ENCODE measurements at places on chromosomes 11 and 22.
A peak's percentile ranks its signal among the peaks of the same experiment; 100 is the strongest.

DNA sequence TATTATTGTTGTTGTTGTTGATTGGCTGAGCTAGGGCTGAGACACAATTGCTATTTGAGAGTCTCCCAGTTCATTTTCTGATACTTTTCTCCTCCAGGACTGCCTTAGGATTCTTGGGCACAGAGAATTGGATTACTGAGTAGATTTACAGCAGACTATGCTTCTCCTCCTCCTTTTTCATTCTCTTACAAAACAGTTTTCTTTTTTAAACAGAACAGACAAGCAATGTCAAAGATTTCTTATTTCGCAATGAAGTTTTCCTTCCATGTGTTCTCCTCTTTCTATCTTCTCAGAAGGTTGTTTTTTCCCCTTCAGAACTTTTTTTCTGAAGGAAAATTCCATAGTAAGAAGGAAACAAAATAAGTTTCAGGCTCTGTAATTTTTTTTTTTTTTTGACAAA, 19.8 kb upstream of the TIMP3 start:
- no peak for DNase-seq

- DNase-seq, result no peak
These were observed 101.0 kb downstream of the GGTLC2 start for GRCh38 chr22:22745225-22746060.

GRCh38 chr22:47663615-47664605, 901.5 kb downstream of the TBC1D22A start:
- DNase-seq, result no peak

DNA sequence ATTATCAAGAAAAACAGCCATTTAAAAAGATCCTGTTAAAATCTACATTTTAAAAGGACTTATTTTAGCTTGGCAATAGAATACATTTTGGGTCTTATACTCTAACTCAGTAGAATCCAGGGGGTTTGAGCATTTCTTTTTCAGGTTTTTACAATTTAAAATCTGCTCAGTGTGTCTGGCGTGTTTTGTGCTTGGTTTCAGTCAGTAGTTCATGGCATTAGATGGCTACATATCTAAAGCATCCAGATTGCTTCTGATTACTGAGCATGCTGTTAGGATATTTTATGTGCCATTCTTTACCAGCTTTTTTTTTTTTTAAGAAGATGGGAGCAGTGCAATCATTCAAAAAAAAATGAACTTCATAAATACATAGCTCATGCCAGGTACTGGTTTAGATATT, 566.1 kb upstream of the LARGE1 start:
- no peak for DNase-seq

GRCh38 chr11:133228471-133229329, 303.6 kb downstream of the OPCML start:
- no peak for DNase-seq

DNA sequence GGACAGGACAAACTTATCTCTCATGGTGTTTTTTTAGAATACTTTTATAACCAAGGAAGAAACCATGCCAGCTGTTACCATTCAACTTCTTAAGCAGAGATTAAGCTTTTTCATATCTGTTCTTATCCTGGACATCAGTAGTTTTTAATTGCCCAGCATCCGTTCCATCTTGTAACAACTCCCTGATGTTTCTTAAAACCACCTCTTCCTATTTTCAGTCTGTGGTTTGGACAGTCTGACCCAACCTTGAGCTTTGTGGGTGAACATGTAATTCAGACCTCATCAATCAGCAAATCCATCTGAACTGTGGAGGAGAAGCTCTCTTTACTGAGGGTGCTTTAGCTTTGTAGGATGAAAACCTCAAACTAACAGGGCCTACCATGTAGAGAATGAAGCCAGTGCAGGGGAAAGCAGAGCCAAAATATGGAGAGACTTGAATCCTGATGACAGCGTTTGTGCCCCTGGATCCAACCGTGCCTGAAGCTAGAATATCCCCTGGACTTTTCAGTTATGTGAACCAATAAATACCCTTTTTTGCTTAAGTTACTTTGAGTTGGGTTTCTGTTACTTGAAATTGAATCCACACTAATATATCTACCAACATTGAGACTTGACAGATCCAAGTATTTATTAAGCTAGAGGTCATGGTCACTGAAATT, 9.4 kb downstream of the TUG1 start:
- DNase-seq, result no peak

DNA sequence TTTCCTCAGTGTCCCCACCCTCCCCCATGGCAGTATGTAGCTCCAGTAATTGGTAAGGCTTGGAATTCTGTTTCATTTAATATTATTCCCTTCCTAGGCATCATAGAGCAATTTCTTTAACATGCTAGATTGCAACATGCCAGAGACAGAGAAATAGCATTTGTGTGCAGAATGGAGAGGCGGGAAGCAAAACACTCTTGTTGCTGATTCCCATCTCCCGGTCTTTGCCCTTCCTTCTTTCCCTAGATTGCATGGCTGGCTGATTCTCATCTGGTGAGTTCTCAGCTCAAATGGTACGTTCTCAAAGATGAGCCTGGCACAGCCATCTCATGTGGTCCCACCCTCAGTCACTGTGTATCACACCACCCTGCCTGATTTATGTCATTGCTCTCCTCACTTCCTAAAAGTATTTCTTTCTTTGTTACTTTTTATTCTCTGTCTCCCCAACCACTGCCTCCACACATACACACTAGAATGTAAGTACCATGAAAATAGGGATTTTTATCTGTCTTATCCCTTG, 66.9 kb downstream of the ARFGAP2 start:
- no peak for DNase-seq

DNA sequence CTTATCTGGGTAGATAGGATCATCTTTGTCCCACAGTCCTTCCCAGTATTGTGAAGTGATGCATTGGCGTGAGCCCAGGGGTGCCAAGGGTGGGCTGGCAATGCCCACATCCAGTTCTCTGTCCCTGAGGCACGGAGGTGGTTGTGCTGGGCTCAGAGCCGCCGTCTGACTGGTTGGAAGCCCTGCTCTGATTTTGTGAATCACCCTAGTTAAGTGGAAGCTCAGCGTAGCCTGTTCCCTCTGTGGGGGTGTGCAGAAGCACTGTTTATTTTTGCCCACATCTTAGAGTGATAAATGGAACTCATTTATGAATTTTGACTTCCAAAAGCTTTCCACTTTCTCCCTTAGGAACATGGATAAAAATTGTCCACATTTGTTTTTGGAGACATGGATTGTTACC, 13.6 kb downstream of the BCR start:
- DNase-seq, result no peak

DNA sequence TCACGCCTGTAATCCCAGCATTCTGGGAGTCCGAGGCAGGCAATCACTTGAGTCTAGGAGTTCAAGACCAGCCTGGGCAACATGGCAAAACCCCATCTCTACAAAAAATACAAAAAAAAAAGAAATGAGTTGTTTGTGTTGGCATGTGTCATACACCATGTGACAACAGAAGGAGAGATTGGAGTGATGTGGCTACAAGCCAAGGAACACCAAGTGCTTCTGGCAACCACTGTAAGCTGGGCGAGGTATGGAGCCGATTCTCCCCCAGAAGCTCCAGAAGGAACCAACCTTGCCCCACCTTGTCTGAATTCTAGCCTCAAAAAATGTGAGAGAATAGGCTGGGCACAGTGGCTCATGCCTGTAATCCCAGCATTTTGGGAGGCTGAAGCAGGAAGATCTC, 39.1 kb upstream of the SLC35C1 start:
- no peak for DNase-seq

DNA sequence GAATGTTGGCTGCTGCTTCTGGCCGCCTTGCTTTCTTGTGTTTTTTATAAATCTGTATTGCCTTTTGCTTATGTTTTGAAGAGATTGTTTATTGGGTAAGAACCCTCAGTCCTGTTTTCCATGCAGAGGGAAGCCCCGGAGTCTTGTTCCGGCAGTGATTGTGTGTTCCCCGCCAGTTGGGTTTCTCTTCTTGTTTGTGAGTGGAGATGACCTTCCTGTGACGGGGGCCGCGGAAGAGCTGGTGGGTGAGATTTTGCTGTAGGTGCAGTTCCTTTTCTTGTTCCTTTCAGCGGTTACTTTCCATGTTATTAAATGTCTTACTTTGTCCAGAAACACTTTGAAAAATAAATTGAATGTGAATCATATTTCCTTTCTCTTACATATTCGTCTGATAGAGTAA, 8.3 kb downstream of the TBC1D22A start:
- no peak for DNase-seq

DNA sequence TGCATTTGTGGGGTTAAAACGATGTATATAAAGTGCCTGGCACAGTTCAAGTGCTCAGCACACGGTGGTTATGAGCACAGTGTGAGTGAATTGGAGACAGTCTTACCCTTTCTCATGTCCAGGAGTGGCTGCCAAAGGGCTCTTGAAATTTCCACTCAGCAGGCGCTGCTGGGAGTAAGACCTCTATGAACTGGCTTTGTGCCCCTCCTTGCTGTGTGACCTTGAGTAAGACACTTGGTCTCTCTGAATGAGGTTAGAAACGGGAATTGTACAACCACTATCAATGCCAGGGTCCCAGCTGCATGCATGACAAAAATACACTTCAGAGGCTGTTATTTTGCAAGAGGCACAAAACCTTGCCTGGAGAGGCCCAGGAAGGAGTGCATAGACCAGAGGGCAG, 86.6 kb downstream of the TSPAN18 start:
- no peak for DNase-seq

GRCh38 chr22:38872831-38873248, 824 bp upstream of the CBX6 start:
- no peak for DNase-seq

GRCh38 chr22:28813772-28814518, 13.6 kb upstream of the XBP1 start:
- no peak for DNase-seq

- DNase-seq, result no peak
These were observed 174.0 kb upstream of the MTMR2 start for GRCh38 chr11:96097844-96098421.

DNA sequence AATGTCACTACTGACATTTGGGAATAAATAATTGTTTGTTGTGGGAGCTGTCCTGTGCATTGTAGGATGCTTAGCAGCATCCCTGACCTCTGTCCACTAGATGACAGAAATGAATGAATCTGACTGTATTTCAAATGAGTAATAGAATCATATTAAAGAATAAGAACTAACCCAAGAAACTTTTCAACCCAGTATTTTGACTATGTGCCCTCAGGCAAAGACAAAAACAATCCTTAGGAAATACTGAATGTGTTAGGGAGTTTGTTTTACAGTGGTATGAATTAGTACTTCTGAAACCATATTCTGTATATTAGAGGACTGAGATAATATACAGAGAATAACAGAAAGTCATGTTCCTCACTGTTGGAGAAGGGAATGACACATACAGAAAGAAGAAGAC, 320.9 kb upstream of the PITPNB start:
- DNase-seq, result no peak

DNA sequence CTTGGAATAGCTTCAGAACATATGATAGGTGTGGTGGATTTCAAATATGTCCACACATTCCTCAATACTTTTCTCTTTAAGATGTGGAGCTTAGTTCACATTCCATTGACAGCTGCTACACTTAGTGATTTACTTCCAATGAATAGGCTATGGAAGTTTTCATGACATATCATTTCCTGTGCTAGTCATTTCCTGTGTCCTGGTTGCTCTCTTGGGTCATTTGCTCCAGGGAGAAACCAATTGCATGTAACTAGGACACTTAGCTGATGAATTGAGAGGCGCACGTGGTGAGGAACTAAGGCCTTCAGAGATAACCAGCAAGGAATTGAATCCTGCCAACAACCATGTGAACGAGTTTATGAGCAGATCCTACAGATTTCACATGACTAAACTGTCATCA, 120.9 kb downstream of the SLC17A6 start:
- DNase-seq, result no peak

DNA sequence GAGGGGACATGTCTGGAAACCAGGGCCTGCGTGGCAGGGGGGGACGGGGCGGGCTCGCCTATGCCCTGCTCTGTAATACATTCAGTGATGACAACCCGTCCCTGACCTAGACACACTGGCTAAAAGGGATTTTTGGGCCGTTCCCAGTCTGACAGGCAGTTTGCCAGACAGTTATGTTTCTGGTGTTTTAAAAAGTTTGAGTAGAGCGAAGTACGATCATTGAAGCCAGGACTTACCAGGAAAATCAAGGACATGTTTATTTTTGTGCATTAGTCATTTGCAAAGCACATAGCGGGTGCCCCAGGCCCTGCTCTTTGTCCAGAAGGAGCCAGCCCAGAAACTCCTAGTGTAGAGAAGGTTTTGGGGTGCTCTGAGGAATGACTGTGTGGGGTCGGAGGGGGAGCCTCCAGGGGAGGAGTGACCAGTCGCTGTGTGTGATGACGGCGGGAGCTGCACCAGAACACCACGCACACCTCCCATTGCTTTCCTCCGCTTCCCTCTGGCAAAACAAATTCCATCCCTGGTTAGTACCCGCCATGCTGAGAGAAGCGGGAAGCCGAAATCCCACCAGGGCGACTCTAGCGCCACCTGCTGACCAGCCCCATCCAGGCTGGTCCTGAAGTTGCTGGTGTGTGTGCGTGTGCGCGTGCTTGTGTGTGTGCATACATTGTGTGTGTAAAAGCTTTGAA, 50.8 kb downstream of the FBLN1 start:
- no peak for DNase-seq

DNA sequence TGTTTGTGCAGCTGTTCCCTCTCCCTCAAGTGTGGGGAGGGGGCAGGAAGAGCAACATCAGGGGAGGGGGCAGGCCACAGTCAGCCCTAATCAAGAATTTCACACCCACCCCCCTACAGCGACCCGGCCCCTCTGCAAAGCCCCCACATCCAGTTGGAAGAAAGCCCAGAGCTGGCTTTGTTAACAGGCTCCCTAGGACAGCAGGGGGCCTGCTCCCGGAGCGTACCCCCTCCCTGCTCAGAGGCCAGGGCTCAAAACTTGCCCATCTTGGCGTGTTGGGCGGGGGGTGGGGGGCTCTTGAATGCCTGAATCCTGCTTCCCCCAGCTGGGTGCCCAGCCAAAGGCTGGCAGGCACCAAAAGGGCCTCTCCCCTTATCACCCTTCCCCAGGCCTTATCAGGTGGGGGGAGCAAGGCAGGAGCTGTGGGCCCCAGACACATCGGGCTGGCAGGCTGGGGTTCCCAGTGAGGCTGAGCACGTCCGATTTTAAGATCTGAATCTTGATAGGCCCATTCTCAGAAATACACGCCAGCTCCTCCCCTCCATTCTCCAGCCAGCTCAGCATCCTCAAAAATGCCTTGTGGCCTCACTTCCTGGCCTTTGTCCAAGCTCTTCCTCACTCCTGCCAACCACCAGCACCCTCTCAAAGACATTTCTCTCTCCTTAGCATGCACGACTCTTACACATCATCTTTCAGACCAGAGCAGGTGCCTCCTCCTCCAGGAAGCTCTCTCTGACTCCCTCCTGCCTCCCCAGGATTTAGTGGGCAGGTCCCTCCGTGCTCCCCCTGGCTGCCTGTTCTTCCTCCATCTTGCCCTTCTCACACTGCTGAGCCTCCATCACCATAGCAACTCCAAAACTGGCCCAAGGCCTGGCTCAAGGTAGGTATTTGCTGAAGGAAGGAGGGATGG, 384.8 kb downstream of the MN1 start:
- DNase-seq, result peak; percentile 26

All from GOT3 (cell line).